H54 (cell line): ENCODE measurements at places on chromosomes 2 and 18.

GRCh38 chr2:10322481-10322880 lies 19.8 kb downstream of the HPCAL1 start:
- DNase-seq: no peak

- DNase-seq: no peak
Observed at GRCh38 chr2:2846332-2847208, 515.5 kb upstream of the MYT1L start.

DNA sequence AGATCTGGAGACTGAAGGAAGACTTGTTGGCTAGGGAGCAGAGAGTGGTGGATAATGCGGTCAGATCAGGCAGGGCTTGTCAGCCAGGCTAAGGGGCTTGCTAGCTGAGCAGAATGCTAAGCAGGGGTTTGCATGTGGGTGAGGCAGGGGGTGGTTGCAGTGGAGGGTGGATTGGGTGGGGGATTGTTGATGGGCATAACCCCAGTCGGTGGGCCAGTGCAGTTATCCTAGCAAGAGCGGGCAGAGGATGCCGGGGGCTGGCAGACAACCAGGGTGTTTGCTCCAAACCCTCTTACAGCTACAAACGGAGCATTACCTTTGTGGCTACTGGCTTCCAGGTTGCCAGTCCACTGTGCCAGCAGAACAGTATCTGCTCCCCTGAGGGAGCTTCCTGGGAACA lies 131.5 kb upstream of the LGALSL start:
- no peak for DNase-seq

GRCh38 chr2:129906861-129907235 lies 72.6 kb upstream of the RAB6C start:
- DNase-seq: no peak

GRCh38 chr18:67519592-67519991 lies 3.1 kb upstream of the DSEL start:
- no peak for DNase-seq

DNA sequence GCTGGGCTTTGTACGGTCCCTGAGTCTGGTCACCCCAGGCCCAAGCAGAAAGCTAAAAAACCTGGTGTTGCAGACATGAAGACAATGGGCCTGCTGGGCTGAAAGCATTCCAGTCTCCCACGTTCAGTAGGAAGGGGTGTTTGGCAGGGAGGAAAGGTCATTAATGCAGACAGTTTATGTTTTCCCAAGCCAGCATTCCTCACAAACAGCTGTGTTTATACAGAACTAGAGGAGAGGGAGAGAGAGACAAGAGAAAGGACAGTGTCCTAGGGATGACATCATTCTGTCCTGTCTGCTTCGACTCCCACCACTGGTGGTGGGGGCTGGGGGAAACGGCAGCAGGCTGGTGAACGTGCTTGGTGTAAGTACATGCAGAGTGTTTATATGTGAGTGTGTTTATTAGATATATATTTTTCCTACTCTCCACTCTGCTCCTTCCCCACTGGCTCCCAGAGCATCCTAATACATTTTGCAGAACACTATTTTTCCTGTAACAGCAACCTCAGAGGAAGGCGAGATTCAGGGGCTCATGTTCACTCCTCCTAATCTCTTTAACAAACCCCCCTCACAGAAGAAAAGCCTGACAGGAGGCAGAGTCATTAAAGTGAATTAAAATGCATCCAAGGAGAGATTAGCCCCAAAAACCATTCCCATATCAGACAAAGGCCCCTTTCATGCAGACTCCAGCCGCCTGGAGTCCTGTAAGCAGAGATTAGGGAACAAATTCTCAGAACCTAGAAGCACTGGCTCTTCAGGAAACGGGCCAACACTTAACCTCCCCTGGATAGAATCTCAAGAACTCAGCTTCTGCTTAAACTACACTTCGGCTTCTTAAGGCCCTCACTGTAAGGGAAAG lies 380.4 kb downstream of the TNS1 start:
- DNase-seq: no peak

DNA sequence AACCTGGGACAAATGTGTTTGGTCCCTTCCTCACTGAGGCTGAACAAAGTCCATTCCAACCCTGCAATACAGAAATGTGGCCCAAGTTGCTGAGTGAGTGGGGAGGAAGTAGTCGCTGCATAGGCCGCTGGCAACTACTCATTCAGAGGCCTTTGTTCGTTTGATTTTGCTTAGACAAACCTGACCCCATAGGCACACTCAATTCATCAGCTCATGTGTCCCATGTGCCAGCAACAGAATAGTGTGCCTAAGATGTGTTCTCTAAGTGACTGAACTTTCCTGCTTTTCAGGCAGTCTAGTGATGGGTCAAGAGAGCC lies 23.0 kb downstream of the PTPN18 start:
- DNase-seq: no peak

GRCh38 chr2:231412618-231412963 lies 17.1 kb downstream of the B3GNT7 start:
- DNase-seq: no peak

- no peak for DNase-seq
Observed at GRCh38 chr2:9170458-9171130, 36.0 kb upstream of the ASAP2 start.

DNA sequence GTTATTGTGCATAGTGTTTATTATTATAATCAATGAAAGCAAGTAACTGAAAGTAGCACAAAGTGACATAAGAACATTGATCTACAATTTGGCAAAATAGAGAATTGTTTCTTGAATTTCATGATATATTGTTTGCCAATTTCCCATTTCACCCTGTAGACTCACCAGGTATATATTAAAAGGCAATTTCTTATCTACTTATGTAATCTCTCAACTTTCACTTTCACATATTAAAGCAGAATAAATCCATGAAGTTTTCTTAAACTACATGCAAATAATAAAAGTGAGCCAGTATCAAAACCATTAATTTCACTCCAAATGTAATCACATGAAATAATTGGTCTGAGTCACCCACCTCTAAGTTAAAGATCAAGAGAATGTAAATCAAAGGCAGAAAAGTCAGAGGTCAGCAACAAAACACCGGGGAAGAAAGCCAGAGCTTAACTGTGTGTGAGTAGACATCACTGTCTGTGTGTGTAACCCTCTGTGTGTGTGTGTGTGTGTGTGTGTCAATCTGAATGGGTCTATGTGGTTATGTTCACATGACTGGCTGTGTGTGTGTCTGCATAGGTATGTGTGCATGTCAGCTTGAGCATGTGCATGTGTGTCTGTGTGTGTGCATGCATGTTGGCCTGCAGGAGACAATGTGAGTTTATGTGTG lies 44.1 kb downstream of the ZNF385B start:
- no peak for DNase-seq

- DNase-seq: peak; percentile 8
Observed at GRCh38 chr18:23779696-23780303, 90.5 kb downstream of the LAMA3 start.

- no peak for DNase-seq
Observed at GRCh38 chr2:128901572-128902391, 583.1 kb upstream of the HS6ST1 start.

DNA sequence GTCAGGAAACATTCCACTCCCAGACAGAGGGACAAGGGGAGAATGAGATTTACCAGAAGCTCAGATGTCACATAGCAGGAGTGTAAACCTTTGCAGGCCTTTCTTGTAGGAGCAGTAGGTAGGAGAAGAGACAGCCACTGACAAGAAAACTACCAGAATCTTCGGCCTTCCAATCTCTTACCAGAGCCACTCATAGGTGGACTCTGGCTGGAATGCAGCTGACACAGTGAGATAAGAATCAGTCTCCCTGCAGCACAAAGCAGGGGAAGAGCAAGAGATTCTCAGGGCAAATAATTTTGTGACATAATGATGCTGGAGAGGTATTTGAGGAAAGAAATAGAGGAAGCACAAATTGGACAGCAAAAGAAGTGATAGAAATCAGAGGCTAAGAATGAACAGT lies 1534.5 kb downstream of the DPP10 start:
- DNase-seq: no peak

GRCh38 chr2:19776941-19777514 lies 124.8 kb downstream of the TTC32 start:
- DNase-seq: no peak

DNA sequence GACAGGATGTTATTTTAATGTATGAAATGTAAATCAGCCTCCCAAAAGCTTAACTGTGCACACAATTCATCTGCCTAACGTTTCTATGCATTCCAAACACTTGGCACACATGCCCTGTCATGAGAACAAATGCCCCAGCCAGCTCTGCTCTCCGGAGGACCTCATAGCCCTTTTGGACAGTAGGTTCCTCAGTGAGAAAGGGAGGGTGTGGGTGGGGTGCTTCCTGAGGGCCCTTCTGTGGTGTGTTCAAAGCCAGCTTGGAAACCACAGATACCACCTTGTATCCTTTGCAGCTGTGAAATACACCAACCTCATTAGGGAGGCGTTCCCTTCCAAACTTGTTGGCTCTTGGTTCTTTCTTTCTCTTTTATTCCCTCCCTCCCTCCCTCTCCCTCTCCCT lies 102.2 kb upstream of the ASB18 start:
- no peak for DNase-seq

- DNase-seq: no peak
Observed at GRCh38 chr18:36348971-36349417, 51.5 kb downstream of the FHOD3 start.

DNA sequence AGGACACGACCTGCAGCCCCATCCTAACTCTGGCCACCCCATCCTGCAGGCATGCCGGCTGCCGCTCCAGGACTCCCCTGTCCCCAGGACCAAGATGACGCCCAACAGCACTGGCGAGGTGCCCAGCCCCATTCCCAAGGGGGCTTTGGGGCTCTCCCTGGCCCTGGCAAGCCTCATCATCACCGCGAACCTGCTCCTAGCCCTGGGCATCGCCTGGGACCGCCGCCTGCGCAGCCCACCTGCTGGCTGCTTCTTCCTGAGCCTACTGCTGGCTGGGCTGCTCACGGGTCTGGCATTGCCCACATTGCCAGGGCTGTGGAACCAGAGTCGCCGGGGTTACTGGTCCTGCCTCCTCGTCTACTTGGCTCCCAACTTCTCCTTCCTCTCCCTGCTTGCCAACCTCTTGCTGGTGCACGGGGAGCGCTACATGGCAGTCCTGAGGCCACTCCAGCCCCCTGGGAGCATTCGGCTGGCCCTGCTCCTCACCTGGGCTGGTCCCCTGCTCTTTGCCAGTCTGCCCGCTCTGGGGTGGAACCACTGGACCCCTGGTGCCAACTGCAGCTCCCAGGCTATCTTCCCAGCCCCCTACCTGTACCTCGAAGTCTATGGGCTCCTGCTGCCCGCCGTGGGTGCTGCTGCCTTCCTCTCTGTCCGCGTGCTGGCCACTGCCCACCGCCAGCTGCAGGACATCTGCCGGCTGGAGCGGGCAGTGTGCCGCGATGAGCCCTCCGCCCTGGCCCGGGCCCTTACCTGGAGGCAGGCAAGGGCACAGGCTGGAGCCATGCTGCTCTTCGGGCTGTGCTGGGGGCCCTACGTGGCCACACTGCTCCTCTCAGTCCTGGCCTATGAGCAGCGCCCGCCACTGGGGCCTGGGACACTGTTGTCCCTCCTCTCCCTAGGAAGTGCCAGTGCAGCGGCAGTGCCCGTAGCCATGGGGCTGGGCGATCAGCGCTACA lies 2.1 kb downstream of the GPBAR1 start:
- DNase-seq: no peak

- DNase-seq: no peak
Observed at GRCh38 chr18:32698153-32698552, 74.7 kb downstream of the KLHL14 start.

- no peak for DNase-seq
Observed at GRCh38 chr18:77911971-77912605, 662.4 kb downstream of the GALR1 start.

GRCh38 chr2:210112871-210113270 lies 58.3 kb downstream of the KANSL1L start:
- no peak for DNase-seq

DNA sequence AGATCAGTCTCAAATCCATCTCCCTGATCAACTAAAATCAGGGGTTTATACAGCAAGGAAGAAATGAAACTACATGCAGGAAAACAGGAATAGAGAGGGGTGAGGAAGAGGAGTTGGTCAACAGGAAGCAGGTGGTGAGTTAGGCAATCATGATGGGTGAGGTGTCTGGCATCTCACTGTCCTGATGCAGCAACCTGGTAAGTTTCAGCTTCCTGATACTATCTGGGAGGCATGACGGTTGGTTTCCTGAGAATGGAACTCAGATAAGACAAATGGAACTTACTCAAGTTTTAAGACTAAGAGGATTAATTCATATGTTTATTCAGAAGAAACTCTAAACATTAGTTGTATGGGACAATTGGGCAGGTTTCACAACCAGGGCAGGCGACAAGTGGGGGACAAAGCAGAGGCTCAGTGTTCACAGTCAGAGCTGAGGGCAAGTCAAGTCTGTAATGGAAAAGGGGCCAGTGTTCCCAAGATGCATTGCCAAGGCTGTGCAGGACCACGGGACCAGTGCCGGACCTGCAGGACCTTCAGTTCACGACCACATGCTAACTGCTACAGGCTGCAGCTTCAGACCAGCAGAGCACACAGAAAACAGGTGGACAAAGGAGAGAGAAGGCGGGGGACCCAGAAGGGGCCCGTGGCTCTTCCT lies 17.7 kb upstream of the GALM start:
- no peak for DNase-seq

DNA sequence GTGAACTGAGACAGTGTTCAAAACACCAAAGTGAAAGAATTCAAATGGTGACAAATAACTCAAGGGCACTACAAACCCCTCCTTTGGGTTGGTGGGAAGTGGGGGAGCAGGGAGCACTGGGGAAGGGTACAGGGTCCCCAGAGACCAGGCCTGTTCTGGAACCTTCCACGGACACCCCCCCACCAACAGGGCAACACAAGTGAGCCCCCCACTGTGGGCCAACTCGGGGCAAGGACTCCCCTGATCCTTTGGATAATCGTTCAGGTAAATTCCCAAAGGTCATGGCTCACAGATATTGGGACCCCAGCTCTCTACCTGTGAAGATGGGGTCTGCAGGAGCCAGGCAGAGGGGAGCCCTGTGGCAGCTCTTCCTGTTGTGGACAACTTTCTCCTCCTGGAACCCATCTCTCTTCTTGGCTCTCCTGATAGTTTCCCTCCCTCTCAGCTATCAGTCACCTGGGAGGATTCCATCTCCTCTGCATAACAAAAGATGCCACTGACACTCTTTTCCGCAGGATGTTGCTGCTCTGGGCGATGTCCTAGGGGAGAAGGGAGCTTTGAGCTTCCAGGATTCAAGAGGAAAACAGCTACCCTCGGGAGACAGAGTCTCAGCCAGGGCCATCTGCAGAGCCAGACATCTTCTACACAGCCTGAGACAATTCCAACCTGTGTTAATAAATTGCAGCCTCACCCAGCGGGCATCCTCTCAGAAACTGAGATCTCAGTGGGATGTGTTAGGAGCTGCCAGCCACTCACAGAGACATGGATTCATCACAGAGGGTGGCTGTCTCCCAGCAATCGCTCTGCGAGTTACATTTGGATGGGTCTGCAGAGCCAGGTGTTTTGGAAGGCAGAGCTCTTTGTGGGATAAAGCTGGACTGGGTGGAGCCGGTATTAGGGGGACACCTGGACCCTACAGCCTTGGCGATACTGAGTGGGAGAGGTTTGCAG lies 35.4 kb downstream of the MBP start:
- no peak for DNase-seq

DNA sequence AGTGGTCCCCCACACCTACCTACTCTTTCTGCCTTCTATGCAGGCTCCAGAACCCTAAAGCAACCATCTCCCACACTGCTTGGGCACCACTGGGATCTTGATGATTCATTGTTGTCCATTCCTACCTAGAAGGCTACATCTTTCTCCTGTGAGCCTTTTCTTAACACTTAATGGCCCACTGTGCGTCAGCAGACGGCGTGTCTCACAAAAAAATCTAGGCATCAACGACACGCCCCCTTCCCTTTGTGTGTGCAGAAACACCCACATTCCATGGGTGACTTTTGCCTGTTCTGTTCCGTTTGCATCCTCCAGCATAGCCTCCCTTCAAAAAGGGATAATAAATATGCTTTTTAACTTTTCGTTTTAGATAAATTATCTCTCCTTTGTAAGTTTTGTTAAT lies 99.7 kb upstream of the CYRIA start:
- DNase-seq: no peak
